ENCODE measurements at places on chromosomes 1 and 21.

DNA sequence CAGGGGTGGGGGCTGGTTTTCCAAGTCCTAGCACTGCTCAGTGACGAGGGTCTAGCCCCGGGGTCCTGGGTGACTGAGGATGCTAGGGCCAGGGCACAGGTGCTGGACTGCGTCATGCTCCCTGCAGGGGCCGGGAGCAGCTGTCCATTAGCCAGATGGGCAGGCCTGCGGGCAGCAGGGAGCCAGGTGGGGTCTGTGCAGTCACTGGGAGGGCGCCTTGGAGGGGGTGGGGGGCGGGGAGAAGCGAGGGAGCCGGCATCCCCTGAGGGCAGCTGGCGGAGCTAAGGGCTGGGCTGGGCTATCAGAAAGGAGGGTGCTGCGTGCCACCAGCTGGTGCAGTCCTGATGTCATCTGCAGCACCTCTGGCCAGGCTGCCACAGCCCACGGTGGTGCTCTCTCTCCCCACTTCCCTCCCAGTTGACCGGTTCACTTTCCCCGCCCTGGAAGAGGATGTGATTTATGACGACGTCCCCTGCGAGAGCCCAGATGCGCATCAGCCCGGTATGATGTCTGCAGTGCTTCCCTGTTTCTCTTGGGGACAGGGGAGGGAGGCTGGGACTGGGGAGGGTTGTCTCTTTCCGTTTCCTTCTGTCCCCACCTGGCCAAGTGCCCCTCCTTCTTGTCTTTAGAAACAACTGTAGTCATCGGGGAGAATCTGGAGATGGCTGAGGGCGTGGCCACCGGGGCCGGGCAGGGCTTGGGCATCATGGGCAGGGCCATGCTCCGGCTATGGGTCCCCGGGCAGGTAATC lies 63.8 kb downstream of the ARHGEF10L start:
- DNase-seq, result no peak

GRCh38 chr1:55418208-55419000 lies 203.2 kb upstream of the USP24 start:
- no peak for DNase-seq

- DNase-seq, result no peak
These were observed 8.7 kb upstream of the ADCY10 start for GRCh38 chr1:167922611-167923074.

DNA sequence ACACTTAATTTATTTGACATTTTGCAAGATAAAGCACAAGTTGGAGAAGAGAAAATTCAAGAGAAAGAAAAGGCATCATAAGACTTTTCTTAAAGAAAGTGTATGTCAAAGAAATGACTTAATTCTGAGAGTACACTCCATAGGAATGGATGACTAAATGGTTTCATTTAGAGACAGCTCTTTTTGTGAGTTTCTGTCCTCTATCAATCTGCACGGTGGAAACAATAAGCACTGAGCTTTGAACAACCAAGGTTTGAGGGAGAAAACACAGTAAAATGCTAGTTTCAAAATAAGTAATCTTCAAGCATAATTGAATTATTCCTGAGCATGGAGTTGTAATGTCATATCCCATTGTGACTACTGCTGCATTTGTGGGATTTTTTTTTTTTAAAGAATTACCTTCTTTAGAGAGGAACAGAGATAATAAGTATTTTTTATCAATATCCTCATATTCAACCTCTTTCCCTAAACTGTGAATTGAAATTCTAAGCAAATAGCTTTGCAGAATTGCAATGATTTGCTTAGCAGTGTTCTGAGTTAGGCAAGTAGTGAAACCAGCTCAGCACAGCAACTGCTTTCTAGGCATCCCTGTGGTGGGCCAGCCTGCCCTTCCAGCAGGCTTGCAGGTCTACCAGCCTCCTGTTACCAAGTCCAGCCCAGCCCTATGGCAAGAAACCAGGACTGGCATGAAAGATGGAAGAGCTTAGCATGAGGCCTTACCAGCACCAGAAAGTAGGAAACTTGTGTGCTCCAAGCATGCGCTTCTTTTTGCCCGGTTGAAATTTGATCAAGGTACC lies 38.2 kb downstream of the KCNJ6 start:
- no peak for DNase-seq

DNA sequence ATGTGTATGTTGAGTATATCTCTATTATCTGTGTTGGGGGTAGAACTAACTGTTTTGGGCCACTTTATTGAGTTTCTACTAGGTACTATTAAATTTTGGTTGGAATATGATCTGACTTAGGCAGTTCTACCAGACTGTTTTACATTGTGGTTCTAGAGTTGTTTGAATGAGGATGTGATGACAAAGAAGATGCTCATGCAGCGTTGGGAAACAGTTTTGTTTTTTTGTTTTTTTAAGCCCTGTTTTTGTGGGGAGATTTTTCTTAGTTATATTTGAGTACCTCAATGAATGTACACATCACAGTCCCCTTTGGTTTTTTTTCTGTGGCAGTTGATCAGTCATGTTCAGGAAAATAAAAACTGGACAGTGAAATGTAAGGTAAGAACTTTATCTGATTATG lies 40.1 kb downstream of the TMED5 start:
- no peak for DNase-seq

GRCh38 chr1:168223681-168224540 lies 1.9 kb upstream of the SFT2D2 start:
- no peak for DNase-seq

GRCh38 chr1:112636597-112637253 lies 17.1 kb downstream of the CAPZA1 start:
- no peak for DNase-seq

GRCh38 chr1:28926629-28927265 lies 12.4 kb downstream of the EPB41 start:
- DNase-seq, result peak; percentile 46

GRCh38 chr1:74504933-74505512 lies 7.4 kb downstream of the LRRC53 start:
- no peak for DNase-seq

DNA sequence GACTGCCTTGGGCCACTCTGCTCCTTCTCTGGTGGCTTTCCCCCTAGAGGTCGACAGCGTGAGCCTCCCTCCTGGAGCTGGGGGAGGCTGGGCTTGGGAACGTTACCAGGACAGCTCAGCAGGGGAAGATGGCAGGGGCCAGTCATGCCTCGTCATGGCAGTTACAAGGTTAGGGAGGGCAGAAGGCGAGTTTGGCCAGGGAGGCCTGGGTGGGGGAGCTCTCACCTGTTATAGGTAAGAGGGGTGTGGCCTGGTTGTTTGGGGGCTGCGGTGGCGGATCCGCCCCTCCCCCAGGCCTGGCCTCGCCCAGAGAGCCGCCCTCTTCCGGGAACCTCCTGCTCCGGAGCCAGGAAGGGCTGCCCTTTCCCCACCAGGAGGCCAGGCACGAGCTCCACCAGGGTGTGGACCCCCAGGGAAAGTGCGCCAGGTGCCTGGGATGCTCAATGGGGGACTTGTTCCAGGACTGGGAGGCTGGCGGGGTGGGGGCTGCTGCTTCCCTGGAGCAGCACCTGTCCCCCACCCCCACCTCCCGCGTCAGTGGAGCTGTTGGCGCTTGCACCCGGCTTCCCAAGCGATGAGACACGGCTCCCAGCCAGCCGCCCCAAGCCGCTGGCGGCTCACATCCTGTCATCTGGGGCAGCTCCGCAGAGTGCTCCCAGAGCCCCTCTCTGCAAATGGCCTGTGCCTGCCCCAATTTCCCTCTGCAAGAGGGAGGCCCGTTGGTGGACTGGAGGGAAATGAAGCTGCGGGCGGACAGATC lies 23.6 kb upstream of the PKP1 start:
- no peak for DNase-seq
